Esophagus muscularis mucosa (tissue), 4 donors: ENCODE measurements at places on chromosomes 3 and 15. TPM values are rescaled to one million over a fixed set of nuclear protein-coding genes. Genes with fewer than 3 reads are reported as not detected.
A peak's percentile ranks its signal among the peaks of the same experiment; 100 is the strongest.

DNA sequence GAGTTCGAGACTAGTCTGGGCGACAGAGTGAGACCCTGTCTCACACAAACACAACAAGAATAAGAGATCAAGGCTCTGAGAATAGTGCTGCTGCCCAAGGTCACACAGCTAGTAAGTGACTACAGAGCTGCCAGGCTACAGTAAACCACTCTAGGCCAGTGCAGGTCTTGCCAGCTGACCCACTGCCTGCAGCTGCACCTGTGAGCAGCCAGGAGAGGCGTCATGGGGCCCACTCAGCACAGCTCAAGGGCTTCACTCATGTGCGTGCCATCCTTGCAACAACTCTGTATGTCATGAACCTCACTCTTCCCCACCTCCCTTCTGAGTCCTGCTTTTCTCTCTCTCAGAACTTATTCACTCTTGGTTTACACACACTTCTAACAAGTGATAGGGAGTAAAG lies 176.7 kb downstream of the SMAD6 start:
- H3K4me1 ChIP-seq: peaks cover 54% of the 10 kb centered on the region
- H3K4me3 ChIP-seq: no peak overlapping the region
- no peaks in the 10 kb centered on the region for H3K27me3 ChIP-seq
- H3K27ac ChIP-seq: peak overlapping the region; percentile 17

TUBGCP5 gene
- total RNA-seq: 18.3 TPM

PPP1R14D gene
- not detected for total RNA-seq

TRA2B gene
- 73.8 TPM for total RNA-seq

- no peak overlapping the region for H3K4me3 ChIP-seq
- H3K4me1 ChIP-seq: peaks cover 5% of the 10 kb centered on the region
- H3K27ac ChIP-seq: no peak overlapping the region
- H3K36me3 ChIP-seq: no peaks in the 10 kb centered on the region
- no peak for DNase-seq
- no peaks in the 10 kb centered on the region for H3K27me3 ChIP-seq
Measured at GRCh38 chr3:108505811-108506210, 4.6 kb downstream of the MYH15 start.

WNT7A gene
- not detected for total RNA-seq

DNA sequence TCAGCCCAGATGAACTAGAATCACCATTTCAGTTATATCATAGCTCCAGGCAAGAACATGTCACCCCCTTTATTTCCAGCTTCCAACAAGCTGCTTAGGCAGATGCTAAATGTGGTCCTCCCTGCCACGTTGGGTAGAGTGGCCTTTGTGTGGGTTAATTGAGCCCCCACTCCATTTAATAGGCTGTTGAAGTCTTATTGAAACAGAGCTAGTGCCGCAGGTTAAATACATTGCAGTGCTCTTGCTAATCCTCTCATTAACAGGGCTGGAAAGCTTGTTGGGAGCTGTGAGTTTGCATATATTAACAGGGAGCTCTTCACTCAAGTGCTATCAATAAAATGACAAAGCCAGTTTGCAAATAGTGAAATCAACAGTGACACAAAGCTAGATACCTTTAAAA lies 248.4 kb upstream of the CMC1 start:
- H3K4me3 ChIP-seq: no peak overlapping the region
- no peak overlapping the region for H3K27ac ChIP-seq
- no peak for DNase-seq
- no peaks in the 10 kb centered on the region for H3K4me1 ChIP-seq

DNA sequence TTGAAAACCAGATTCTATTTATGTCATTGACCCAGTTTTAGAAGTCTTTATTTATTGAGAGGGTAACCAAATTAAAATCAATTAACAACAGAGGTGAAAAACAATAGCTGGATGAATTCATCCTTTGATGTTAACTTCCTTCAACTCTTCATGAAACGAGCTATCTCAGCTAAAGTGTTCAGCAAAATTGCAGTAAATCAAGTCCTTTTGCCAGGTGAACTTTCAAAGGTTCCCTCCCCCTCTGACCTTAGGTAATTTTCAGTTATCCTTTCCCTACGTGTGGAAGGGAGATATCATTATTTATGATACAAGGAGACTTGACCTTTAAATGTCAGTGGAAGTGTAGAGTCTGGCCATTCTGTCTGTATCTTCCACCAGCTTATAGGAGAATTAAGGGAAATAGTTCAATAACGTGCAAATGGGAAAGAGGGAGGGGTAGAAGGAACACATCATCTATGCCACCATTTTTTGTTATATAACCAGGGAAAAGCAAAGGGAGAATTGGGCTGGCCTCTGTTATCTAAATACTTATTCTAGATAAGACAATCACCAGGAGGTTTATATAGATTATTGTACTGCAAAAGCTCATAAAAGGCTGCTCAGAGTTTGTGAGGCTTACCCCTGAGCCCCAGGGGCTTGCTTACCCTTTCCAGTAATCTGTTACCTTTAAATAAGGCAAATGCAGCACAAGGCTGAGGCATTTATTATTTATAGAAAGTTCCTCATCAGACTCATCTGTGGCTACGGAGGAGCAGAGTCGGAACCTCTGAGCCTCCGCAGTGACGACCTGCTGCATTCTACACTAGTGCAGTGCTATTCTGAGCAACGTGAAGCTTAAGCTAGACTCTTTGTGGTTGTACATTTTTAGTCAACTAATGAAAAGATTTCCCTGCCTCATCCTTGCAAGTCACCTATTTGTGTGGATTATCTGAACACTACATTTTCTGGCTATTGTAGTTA lies 97.7 kb upstream of the ZBED2 start:
- H3K27ac ChIP-seq: no peak overlapping the region
- H3K36me3 ChIP-seq: no peaks in the 10 kb centered on the region
- H3K4me1 ChIP-seq: no peaks in the 10 kb centered on the region
- DNase-seq: no peak
- no peaks in the 10 kb centered on the region for H3K27me3 ChIP-seq

- DNase-seq: no peak
- H3K4me1 ChIP-seq: no peaks in the 10 kb centered on the region
- H3K27ac ChIP-seq: no peak overlapping the region
- no peak overlapping the region for H3K4me3 ChIP-seq
Measured at GRCh38 chr3:122745369-122746021, 48.1 kb downstream of the HSPBAP1 start.

DNA sequence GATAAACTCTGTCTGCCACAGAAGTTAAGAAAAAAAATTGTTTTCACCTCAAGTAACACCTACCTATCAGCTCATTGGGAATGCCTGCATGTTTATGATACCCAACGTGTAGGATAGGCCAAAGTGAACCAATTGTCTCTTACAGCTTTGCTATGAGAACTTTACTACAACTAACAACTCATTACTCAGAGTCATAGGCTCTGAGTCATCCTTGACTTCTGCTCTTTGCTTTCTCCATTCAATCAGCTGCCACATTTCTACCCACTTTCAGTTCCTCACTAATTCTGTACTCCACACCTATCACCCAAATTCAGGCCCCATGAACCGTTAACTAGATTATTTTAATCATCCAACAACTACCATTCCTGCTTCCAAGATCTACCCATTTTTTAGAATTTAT lies 843.9 kb downstream of the TUSC7 start:
- H3K4me1 ChIP-seq: no peaks in the 10 kb centered on the region
- H3K4me3 ChIP-seq: no peak overlapping the region
- no peak overlapping the region for H3K27ac ChIP-seq
- no peak for DNase-seq
- H3K36me3 ChIP-seq: no peaks in the 10 kb centered on the region

CLRN1 gene
- not detected for total RNA-seq

DNA sequence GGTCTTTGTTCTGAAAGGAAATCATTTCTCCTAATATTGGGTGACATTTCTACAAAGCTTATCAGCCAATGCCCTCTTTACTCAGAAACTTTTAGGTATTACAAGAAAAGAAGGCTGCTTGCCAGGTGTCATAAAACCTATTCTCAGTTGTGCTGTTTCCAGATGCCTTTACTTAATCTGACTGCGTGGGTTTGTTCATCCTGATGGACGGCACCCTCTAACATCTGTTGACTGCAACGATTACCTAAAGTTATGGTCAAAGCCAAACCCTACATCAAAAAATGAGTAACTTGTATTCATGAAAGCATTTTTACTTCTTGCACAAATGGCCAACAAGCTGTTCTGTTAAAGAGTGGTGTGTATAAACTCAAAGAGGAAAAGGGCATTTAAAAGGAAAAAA lies 207.7 kb upstream of the PDZRN3 start:
- no peak for DNase-seq
- no peaks in the 10 kb centered on the region for H3K36me3 ChIP-seq
- H3K27ac ChIP-seq: no peak overlapping the region
- H3K27me3 ChIP-seq: no peaks in the 10 kb centered on the region

- no peaks in the 10 kb centered on the region for H3K4me1 ChIP-seq
- no peak overlapping the region for H3K27ac ChIP-seq
- no peak for DNase-seq
- no peaks in the 10 kb centered on the region for H3K36me3 ChIP-seq
Measured at GRCh38 chr3:190444006-190444405, 5.7 kb downstream of the TMEM207 start.

- no peaks in the 10 kb centered on the region for H3K4me1 ChIP-seq
- no peaks in the 10 kb centered on the region for H3K36me3 ChIP-seq
- H3K4me3 ChIP-seq: no peak overlapping the region
- H3K27ac ChIP-seq: no peak overlapping the region
Measured at GRCh38 chr3:10772271-10773161, 43.5 kb upstream of the SLC6A11 start.

GRCh38 chr15:66824424-66824823 lies 122.4 kb downstream of the SMAD6 start:
- no peaks in the 10 kb centered on the region for H3K27me3 ChIP-seq
- H3K27ac ChIP-seq: no peak overlapping the region
- H3K36me3 ChIP-seq: no peaks in the 10 kb centered on the region
- peaks cover 3% of the 10 kb centered on the region for H3K4me1 ChIP-seq

- H3K27ac ChIP-seq: no peak overlapping the region
- H3K4me3 ChIP-seq: no peak overlapping the region
- no peak for DNase-seq
- peaks cover 19% of the 10 kb centered on the region for H3K27me3 ChIP-seq
- peaks cover 9% of the 10 kb centered on the region for H3K4me1 ChIP-seq
Measured at GRCh38 chr15:83380059-83380458, 67.1 kb upstream of the SH3GL3 start.

DNA sequence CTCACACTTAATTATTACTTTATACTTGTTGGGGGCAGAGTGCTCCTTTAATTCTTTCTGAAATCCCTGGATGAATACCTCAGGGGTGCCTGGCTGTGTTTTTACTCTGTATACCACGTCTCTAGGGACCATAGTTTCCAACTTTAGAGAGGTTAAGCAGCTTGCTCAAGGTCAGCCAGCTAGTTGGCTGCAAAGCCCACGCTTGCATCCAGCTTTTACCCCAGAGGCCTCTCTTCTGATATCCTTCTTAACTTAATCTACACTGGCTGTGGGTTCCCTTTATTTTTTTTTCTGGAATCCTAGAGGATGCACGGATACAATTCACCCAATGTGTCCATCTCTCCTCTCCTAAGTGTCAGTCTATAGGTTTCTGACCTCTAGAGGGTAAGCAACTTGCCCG lies 1.4 kb downstream of the PDZRN3 start:
- peak overlapping the region; percentile 92 for H3K4me3 ChIP-seq
- H3K27me3 ChIP-seq: no peaks in the 10 kb centered on the region
- peak overlapping the region; percentile 88 for H3K27ac ChIP-seq
- DNase-seq: no peak
- H3K36me3 ChIP-seq: no peaks in the 10 kb centered on the region

- H3K27ac ChIP-seq: no peak overlapping the region
- peaks cover 73% of the 10 kb centered on the region for H3K36me3 ChIP-seq
- H3K4me3 ChIP-seq: no peak overlapping the region
- H3K4me1 ChIP-seq: no peaks in the 10 kb centered on the region
- no peaks in the 10 kb centered on the region for H3K27me3 ChIP-seq
Measured at GRCh38 chr15:84671211-84671610, 13.2 kb upstream of the NMB start.

DNA sequence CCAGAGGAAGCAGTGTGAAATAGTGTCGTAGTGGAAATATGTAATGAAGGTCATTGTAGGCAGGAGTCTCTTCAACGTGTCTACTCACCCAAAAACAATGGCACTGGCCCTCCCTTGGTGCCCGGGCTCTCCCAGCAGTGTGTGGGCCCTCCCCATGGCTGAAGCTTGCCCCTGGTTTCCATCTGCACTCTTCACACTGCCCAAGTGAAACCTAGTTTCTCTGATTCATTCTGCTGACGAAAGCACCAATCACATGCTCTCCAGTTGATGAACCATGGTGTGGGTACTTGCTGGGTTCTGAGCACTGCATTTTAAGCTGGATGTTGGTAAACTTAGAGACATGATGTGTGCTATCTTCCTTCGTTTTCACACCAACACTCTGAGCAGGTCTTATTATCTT lies 61.0 kb upstream of the AGBL1 start:
- no peak overlapping the region for H3K27ac ChIP-seq
- no peak overlapping the region for H3K4me3 ChIP-seq
- no peaks in the 10 kb centered on the region for H3K27me3 ChIP-seq
- H3K4me1 ChIP-seq: peaks cover 13% of the 10 kb centered on the region

DNA sequence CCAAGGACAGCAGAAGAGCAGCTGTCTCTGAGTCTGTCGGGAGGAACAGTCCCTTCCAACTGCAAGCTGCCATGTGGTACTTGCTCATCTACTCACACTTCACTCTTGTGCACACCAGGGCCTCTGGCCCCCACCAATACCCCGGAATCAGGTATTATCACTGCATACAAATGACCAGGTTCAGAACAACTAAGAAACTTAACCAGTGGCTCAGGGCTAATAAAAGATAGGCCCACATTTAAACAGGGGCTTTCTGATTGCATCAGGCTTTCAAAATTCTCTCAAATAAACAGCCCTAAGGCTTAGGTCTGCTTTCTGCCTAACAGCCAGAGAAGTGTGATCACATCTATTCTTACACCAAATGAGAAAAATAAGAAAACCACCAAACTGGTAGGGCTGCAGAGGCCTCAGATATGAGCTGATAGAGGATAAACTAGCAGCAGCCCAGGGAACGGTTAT lies 20.7 kb downstream of the CCDC12 start:
- no peak overlapping the region for H3K4me3 ChIP-seq
- no peak overlapping the region for H3K27ac ChIP-seq
- peaks cover 92% of the 10 kb centered on the region for H3K4me1 ChIP-seq
- no peaks in the 10 kb centered on the region for H3K27me3 ChIP-seq

GRCh38 chr3:23537101-23537551 lies 268.6 kb upstream of the UBE2E1 start:
- H3K4me3 ChIP-seq: no peak overlapping the region
- peaks cover 9% of the 10 kb centered on the region for H3K4me1 ChIP-seq
- H3K36me3 ChIP-seq: no peaks in the 10 kb centered on the region
- no peak for DNase-seq
- H3K27me3 ChIP-seq: no peaks in the 10 kb centered on the region

GRCh38 chr3:169295912-169296570 lies 367.5 kb downstream of the MECOM start:
- no peak for DNase-seq
- no peaks in the 10 kb centered on the region for H3K36me3 ChIP-seq
- no peak overlapping the region for H3K4me3 ChIP-seq
- no peaks in the 10 kb centered on the region for H3K27me3 ChIP-seq

DNA sequence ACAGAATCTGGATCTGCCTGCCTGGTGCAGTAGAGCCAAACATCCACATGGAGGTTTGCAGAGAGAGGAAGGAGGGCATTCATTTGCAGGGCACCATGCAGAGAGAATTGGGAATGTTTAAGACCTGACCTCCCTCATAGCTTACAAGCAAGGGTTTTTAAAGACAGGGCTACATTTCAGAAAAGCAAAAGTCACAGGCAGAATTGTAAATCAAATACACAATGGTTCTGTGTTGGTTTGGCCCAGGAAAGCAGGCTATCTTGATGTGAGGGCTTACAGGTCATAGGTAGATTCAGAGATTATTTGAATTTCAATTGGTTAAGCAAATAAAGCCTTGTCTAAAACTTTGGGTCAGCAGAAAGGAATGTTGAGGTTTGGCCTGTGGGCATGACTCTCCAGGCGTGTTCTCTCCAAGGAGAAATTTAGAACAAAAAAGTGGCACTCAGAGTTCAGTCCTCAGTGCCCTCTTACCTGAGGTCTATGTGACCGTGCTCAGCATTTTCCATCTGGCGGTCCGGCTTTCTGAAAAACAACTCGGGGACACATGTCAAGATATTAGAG lies 91.5 kb downstream of the CD47 start:
- no peak overlapping the region for H3K27ac ChIP-seq
- H3K36me3 ChIP-seq: no peaks in the 10 kb centered on the region
- no peak for DNase-seq
- H3K4me3 ChIP-seq: no peak overlapping the region
